MV-4-11 (cell line): ENCODE measurements at places on chromosomes 5 and 9.
A peak's percentile ranks its signal among the peaks of the same experiment; 100 is the strongest.

DNA sequence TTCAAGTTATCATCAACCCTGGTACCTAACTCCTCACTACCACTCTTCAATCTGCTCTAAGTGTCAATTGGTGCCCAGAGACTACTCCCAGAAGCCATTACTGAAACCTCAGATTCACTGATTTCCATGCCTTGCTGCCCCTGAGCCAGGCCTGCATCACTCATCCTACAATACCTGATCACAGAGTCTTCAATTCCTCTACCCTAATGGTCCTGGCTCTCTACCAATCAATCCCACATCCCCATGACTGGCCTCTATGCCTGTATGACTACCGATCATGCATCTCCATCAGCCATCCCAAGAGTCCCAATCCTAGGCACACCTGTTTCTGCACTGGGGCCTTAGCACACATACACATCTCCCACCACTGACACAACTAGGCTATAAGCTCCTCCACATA lies 2.5 kb downstream of the ZNF484 start:
- DNase-seq: no peak

DNA sequence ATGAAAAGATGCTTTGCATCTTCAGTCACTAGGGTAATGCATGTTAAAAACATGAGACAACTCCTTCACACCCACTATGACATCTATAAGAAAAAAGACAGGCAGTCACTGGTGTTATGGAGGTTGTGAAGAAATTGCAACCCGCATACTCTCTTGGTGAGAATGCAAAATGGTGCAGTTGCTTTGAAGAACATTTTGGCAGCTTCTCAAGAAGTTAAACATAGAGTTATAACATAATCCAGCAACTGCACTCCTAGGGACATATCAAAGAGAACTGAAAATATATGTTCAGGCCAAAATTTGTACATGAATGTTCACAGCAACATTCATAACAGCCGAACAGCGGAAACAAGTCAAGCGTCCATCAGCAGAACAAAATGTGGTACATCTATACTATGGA lies 46.3 kb upstream of the TBC1D9B start:
- no peak for DNase-seq

GRCh38 chr5:9626955-9627354 lies 3.2 kb downstream of the TAS2R1 start:
- no peak for DNase-seq

DNA sequence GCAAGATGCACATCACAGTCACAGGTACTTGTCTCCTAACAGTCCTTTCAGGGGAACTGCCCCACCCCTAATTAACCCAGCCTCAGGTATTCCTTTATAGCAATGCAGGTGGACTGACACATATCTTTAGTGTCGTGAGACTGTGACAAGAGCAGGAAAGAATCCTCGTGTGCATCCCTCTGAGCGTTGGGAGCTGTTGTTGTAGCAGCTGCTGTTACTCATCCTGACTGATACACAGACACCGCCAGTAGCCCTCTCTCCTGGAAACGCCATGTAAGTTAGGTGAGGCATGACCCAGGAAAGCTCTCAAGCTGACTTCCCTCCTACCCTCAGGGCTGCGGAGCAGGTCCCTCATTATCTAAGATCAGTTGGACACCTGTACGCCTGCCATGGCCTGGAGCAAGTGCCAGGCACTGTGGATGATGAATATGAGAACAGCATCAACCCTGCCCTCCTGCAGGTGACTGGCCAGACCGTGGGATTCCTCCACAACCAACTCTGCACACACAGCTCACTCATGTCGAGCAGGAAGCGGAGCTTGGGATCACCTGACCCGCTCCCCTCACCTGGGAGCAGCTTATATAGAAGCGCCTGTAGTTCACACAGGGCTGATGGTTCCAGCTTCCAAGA lies 10.2 kb upstream of the LCN15 start:
- no peak for DNase-seq

- no peak for DNase-seq
These were observed 58.1 kb upstream of the ZNF354A start for GRCh38 chr5:178788381-178789085.

DNA sequence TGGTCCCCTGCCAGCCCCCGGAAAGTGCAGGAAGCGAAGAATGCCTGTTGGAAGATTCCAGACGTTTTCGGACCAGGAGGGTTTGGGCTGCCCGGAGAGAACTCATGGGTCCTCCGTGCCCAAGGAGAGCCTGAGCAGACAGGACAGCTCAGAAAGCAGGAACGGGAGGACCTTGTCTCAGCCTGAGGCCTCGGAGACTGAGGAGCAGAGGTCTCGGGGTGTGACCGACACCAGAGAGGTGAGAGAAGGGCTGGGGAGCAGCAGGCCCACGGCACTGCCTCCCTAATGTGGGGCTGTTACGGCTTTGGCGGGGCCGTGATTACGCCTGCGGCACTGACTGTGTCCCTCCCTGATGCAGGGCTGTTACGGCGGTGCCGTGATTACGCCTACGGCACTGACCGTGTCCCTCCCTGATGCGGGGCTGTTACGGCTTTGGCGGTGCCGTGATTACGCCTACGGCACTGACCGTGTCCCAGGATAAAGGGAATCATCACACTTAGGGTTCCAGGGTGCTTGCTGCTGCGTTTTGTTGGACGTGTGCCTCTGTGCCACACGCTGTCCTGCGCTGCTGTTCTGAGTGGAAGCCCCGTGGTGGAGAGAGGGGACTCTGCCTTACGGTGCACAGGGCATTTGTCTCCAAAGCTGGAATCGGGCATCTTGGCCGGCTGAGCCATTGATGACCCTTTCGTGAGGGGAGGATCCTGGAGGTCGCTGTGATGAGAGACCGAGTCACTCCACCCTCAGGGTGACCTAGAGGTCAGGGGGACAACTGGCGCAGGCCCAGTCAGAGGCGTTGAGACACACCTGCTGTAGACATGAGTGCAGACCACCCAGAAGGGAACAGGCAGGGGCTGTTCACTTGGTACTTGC lies 25.7 kb downstream of the CEP72 start:
- DNase-seq: no peak

DNA sequence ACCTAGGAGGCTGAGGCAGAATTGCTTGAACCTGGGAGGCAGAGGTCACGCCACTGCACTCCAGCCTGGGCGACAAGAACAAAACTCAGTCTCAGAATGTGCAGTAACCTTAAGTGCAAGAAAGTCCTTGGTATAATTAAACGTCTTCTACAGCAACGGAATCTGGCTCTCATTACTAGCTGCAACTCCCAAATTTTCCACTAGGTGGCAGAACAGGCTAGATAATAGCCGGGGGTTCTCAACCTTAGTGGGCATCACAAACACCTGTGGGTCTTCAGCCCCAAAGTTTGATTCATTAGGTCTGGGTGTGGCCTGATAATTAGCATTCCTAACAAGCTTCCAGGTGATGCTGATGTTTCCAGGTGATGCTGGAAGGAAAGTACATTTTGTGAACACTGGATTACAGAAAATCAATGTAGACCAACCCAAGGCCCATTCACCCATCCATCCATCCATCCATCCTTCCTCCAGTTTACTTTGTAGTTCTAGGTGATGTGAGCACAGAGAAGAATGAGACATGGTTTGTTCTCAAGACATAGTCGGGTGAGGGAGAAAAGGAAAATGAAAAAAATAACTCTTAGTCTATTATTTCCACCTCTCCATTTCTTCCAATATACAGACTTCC lies 37.3 kb downstream of the FBXW2 start:
- peak; percentile 41 for DNase-seq

DNA sequence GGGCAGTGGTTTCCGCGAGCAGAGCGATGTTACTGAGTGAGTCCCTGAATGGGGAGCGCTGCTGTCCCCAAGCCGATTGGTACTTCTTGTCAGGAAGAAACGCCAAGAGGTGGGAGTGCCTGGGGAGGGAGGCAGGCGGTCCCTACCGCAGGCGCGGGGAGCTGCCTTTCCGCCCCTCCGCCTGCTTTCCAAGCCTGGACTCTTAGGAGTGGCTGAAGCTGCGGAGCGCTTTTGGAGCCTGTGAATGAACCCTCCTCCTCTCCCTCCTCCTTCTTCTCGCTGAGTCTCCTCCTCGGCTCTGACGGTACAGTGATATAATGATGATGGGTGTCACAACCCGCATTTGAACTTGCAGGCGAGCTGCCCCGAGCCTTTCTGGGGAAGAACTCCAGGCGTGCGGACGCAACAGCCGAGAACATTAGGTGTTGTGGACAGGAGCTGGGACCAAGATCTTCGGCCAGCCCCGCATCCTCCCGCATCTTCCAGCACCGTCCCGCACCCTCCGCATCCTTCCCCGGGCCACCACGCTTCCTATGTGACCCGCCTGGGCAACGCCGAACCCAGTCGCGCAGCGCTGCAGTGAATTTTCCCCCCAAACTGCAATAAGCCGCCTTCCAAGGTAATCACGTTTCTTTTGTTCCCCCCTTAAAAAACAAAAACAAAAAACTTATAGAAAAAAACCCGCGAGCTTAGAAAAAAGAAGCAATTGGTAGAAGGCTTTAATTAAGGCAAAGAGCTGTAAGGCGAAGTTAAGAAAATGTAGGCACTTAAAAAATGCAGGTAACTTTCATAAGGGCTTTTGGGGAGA lies at the start of gene VCAN:
Gene VCAN (plus strand): TSS at position 340 of the 808 bp plus-strand sequence. CDS start 11,775 bp downstream, outside the sequence.
- no peak for DNase-seq

- no peak for DNase-seq
These were observed 567.5 kb upstream of the RIOK2 start for GRCh38 chr5:97750576-97750975.

- DNase-seq: no peak
These were observed 644.3 kb downstream of the ACTL7B start for GRCh38 chr9:108211411-108211955.

GRCh38 chr5:90231688-90232087 lies 177.9 kb downstream of the CETN3 start:
- no peak for DNase-seq

- no peak for DNase-seq
These were observed 44.9 kb downstream of the IZUMO3 start for GRCh38 chr9:24500761-24501160.

GRCh38 chr9:19552282-19553105 lies 143.7 kb downstream of the ACER2 start:
- no peak for DNase-seq

DNA sequence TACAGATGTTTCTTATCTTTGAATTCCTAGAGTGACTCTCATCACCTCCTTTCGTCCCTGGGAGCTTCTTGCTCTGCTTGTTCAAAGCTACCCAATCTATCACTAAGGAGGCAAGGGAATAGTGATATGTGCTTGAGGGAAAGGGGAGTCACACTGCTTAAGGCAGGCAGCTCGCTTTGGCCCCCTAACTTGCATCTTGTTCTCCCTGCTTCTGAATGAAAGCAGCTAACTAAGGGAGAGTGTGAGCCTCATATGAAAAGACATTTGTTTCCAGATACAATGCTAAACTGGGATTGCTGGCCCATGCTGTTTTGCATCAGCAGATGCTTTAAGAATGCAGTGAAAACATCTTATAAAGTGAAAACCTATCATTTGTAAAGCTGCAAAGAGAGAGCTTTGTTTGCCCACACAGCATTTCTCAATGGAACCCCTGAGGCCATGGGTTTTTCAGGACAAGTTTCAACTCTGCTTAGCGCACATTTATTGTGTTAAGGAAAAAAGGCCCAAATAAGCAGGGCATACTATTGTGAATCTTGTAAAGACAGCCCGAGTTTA lies 367.9 kb upstream of the ADAMTSL1 start:
- no peak for DNase-seq

DNA sequence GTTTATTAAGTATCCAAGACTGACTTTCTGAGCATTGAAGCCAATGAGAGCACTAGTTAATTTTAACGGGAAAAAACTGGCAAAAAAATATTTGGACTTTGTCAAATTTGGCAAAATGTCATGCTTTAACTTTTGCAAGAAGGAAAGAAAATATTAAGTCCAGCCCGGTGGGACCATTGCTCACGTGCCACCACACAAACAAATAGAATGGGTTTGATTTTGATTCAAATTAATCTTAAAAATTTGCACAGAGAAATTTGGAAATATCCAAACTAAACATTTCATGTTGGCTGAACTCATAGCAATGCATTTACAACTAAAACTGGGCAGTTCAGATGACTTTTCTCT lies 302.2 kb downstream of the EBF1 start:
- no peak for DNase-seq

- no peak for DNase-seq
These were observed 23.4 kb upstream of the GABRP start for GRCh38 chr5:170760113-170760512.

- no peak for DNase-seq
These were observed 44.1 kb upstream of the VDAC1 start for GRCh38 chr5:134048864-134049263.

DNA sequence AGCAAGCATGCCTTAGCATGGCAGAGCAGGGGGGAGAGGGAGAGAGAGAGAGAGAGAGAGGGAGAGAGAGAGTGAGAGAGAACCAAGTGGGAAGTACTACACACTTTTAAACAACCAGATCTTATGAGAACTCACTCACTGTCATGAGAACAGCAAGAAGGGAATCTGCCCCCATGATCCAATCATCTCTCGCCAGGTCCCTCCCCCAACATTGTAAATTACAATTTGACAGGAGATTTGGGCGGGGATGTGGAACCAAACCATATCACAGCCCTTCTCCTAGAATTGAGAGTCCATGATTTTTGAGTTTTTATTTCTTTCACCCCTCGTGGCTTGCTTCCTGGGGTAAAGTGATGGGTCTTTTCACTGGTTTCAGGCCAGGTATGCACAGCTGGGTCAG lies 98.8 kb downstream of the DOCK2 start:
- no peak for DNase-seq

DNA sequence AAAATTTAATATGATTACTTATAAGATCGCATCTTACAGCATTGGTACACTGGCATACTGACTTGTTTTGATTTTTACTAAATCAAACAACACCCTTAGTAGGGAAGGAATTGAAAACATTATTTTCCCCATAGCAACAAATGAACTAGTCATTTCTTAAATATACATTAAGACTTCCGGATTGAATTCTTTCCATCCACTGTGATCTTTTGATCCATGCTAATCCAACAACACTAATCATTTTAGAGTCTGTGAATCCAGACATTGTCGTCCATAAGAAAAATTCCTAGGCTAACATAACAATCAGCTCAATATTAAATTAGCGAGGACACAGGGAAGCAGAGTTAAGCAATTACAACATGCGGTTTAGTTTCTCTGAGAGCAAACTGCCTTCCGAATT lies 21.6 kb upstream of the ERAP1 start:
- DNase-seq: no peak

GRCh38 chr9:17401858-17402257 lies 177.0 kb upstream of the SH3GL2 start:
- DNase-seq: no peak

GRCh38 chr9:129473523-129474244 lies 147.2 kb downstream of the C9orf50 start:
- DNase-seq: no peak

GRCh38 chr5:121873409-121873808 lies 21.7 kb downstream of the FTMT start:
- no peak for DNase-seq

- DNase-seq: peak; percentile 77
These were observed 49.4 kb downstream of the FNIP1 start for GRCh38 chr5:131747180-131748105.

DNA sequence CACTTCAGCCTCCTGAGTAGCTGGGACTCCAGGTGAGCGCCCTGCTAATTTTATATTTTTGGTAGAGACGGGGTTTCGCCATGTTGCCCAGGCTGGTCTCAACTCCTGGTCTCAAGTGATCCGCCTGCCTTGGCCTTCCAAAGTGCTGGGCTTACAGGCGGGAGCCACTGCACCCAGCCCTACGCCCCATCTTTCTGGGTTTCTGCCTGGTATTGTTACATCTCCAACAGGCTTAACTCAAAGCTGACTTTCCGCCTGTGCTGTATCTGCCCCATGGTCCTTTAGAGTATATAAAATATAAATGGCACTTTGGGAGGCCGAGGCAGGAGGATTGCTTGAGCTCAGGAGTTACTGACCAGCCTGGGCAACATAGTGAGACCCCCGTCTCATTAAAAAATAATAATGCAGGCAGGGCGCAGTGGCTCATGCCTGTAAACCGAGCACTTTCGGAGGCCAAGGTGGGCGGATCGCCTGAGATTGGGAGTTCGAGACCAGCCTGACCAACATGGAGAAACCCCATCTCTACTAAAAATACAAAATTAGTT lies 36.5 kb upstream of the GLDC start:
- DNase-seq: no peak
